Spinal cord (tissue), 10 donors: ENCODE measurements at places on chromosomes 16 and 17.

DNA sequence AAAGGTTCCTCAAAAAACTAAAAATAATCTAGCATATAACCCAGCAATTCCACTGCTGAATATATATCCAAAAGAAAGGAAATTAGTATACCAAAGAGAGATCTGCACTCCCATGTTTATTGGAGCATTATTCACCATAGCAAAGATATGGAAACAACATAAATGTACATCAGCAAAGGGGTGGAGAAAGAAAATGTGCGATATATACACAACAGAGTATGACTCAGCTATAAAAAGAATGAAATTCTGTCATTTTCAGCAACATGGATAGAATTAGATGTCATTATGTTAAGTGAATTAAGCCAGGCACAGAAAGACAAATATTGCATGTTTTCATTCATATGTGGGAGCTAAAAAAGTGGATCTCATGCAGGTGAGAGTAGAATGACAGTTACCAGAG lies 279.6 kb upstream of the AXIN2 start:
- H3K27me3 ChIP-seq = no peaks in the 10 kb centered on the region
- H3K4me1 ChIP-seq = no peaks in the 10 kb centered on the region
- no peak overlapping the region for H3K27ac ChIP-seq
- H3K4me3 ChIP-seq = no peak overlapping the region
- no peak for DNase-seq
- no peaks in the 10 kb centered on the region for H3K36me3 ChIP-seq

- no peaks in the 10 kb centered on the region for H3K4me1 ChIP-seq
- DNase-seq = no peak
- H3K36me3 ChIP-seq = peaks cover 61% of the 10 kb centered on the region
- no peaks in the 10 kb centered on the region for H3K27me3 ChIP-seq
Measured at GRCh38 chr16:46962629-46963028, 10.8 kb downstream of the DNAJA2 start.

- no peak for DNase-seq
- no peaks in the 10 kb centered on the region for H3K27me3 ChIP-seq
- H3K27ac ChIP-seq = no peak overlapping the region
- H3K4me1 ChIP-seq = peaks cover 10% of the 10 kb centered on the region
- no peaks in the 10 kb centered on the region for H3K36me3 ChIP-seq
- no peak overlapping the region for H3K4me3 ChIP-seq
Measured at GRCh38 chr16:68396481-68396880, 51.8 kb downstream of the SMPD3 start.

DNA sequence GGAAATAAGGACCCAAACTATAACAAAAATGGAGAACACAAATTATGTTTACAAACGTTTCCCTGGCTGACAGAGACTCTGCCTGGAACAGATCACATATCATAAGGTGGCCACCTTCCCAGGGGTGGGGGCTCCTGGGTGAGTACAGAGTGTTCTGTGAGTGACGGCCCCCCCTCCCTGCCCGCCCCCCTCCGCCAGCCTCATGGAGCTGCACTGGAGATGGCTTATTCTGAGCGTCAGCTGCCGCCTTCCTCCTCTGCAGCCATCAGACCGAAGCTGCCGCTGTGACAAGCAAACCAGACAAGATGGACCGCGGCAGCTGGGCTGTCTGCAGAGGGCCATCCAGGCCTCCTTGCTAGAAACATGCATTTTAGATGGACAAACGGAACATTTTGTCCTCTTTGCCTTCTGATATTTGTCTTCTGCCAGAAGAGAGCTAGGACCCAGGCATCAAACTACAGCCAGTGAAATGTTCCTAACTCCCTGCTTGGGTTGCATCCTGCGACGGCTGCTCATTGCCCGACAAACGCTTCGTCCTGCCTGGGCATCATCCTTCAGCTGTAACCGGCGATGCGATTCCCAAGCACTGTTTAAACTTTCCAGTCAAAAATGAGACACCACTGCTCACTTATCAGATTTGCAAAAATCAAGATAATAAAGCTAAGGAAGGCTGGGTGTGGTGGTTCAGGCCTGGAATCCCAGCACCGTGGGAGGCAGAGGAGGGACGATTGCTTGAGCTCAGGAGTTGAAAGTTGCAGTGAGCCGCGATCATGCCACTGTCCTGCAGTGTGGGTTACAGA lies 15.3 kb upstream of the RPTOR start:
- H3K36me3 ChIP-seq = no peaks in the 10 kb centered on the region
- no peak overlapping the region for H3K4me3 ChIP-seq
- no peak overlapping the region for H3K27ac ChIP-seq
- DNase-seq = no peak
- H3K4me1 ChIP-seq = no peaks in the 10 kb centered on the region

- no peak for DNase-seq
- peak overlapping the region; percentile 91 for H3K27ac ChIP-seq
- no peak overlapping the region for H3K4me3 ChIP-seq
- H3K27me3 ChIP-seq = no peaks in the 10 kb centered on the region
Measured at GRCh38 chr17:40351359-40352236, 12.9 kb downstream of the GJD3 start.

GRCh38 chr17:73980517-73980916 lies 223.0 kb upstream of the RPL38 start:
- H3K27me3 ChIP-seq = no peaks in the 10 kb centered on the region
- no peak overlapping the region for H3K4me3 ChIP-seq
- H3K27ac ChIP-seq = no peak overlapping the region
- no peak for DNase-seq

- H3K36me3 ChIP-seq = no peaks in the 10 kb centered on the region
- no peaks in the 10 kb centered on the region for H3K4me1 ChIP-seq
- no peak overlapping the region for H3K27ac ChIP-seq
- peak; percentile 34 for DNase-seq
Measured at GRCh38 chr16:59886021-59886420, 1151.9 kb upstream of the GOT2 start.

DNA sequence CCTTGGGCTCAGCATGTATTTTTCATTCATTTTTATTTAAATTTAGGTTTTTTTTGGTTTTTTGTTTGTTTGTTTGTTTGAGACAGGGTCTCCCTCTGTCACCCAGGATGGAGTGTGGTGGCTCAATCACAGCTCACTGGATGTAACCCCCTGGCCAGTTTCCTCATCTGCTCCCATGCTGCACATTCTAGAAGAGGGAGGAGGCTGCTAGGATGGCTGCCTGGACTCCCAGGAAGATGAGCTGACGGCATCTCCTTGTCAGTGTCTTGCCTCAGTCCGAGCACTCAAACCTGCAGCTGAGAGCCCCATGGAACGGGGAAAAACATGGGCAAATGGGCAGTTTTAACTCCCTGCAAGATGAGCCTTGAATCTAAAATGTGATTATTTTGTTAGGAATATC lies 7.5 kb downstream of the MEAK7 start:
- peaks cover 51% of the 10 kb centered on the region for H3K36me3 ChIP-seq
- DNase-seq = no peak
- H3K4me1 ChIP-seq = no peaks in the 10 kb centered on the region
- H3K27ac ChIP-seq = no peak overlapping the region
- no peak overlapping the region for H3K4me3 ChIP-seq
- H3K27me3 ChIP-seq = no peaks in the 10 kb centered on the region

- peaks cover 33% of the 10 kb centered on the region for H3K4me1 ChIP-seq
- no peaks in the 10 kb centered on the region for H3K36me3 ChIP-seq
- peak within 1 kb of the TSS; percentile 56 for H3K4me3 ChIP-seq
- H3K27me3 ChIP-seq = peaks cover 38% of the 10 kb centered on the region
- DNase-seq = no peak
- H3K27ac ChIP-seq = peak within 1 kb of the TSS; percentile 87
Measured at GRCh38 chr17:48997103-48997826, at the start of gene IGF2BP1. TSS of gene IGF2BP1 (plus strand) at chr17:48997385. CDS start at chr17:48997746, 361 bp downstream.

DNA sequence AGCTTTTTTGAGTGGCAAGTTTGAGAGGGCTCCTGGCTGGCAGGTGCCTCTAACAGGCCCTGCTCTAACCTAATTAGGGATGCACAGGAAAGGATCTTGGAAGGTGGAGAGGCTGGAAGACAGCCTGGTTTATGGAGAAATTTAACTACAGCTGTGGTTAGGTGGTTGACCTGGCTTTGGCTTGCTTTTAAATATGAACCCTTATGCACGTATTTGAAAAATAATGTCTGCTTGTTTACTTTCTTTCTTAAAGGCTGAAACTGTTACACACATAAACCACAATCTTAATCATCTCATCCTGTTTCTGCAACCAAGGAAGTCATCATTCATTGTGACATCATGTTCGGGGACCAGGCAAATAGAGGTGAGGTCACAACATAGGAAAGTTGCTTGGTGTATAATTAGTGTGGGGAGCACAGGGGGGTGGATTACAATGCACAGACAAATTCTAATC lies 23.1 kb upstream of the DHRS13 start:
- no peak for DNase-seq
- H3K4me1 ChIP-seq = peaks cover 2% of the 10 kb centered on the region
- peaks cover 29% of the 10 kb centered on the region for H3K36me3 ChIP-seq
- no peaks in the 10 kb centered on the region for H3K27me3 ChIP-seq
- no peak overlapping the region for H3K4me3 ChIP-seq
